ENCODE measurements at places on chromosomes 7 and 10.

DNA sequence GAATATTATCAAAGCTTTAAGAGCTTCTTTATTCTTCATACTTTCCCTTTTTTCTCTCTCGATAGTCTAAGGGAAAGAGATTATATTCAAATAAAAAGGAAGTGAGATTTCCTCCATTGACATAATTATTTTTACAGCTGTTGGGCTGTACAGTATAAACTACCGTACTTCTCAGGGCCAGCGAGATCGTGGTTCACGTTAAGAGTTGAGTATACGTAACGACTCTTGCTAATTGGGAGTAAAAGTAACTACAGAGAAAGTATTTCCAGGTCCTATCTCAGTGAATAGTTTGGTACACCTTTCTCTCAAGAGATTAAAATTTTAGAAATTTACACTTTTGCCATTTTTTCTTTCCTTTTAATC is 57.8 kb downstream of the INPP5F start:
- no peak for DNase-seq

- no peak for DNase-seq
Measured at GRCh38 chr10:101380353-101381017, 26.5 kb downstream of the BTRC start.

DNA sequence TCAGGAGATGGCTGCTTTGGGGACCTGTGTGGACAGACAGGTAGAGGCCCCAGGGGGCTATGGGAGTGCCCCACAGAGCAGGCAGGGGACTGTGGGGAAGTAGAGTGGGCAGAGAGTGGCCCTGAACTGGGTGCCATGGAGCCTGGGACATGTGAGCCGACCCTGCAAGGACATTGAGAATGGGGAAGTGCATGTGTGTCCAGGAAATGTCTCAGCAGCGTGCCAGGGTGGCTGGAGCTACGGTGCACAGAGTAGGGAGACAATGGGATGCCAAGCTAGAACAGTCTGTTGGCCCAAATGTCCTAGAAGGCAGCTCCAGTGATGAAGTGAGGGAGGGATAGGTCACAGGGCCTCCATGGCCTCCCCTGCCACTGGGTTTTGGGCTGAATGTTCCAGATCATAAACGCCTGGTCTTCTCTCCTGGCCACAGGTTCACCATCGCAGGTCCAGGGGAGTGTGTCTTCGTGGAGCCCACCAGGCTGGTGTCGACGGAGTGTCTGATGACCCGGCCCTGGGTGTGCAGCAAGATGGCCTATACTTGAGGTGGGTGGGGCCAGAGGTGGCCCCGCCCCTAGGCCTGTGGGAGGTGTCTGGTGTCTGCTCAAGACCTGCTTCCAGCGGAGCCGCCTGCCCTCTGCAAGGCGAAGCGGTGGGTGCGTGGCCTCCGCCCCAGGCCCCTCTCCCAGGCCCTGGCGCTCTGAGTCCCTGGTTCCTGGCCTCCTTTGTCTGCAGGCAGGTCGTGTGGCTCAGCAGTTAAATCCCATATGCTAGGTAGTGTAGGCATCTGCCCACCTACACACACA is 20.5 kb downstream of the CLEC2L start:
- DNase-seq = no peak

DNA sequence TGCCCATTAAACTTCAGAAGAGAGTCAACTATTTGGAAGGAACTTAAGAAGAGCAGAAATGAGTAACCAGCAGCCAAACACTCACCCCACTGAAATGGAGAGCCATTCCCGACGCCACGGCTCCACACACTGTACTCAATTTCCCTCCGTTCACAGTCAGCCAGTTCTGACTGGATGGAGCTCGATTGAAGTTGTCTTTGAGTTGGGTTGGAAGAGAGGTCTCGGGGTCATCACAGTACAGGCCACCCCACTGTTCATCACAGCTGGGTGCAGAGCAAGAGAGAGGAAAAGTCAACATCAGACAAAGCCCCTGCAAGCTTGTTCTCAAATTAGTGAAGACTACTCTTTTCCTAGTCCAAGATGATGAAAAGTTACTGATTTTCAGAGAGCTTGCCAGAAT is 75.9 kb upstream of the SLC26A5 start:
- DNase-seq = no peak

- DNase-seq = no peak
Measured at GRCh38 chr10:69466689-69467088, 15.4 kb downstream of the TSPAN15 start.

DNA sequence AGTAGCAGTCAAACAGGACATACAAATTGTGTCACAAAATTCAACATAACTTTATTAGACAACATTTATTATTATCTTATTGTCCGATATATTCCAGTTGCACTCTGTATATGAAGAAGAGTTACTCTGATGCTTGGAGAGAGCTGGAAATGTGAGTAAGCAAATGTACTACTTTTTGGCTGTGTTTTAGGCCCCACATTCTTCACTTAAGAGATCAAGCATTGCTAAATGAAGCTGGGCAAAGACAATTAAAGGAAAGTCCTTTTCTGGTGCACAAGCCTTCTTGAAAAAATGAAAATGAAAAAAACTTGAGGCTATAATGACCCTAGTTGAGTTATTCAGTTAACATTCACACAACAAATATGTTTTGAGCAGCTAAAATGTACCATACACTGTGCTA is 26.1 kb downstream of the MYPN start:
- DNase-seq = no peak

DNA sequence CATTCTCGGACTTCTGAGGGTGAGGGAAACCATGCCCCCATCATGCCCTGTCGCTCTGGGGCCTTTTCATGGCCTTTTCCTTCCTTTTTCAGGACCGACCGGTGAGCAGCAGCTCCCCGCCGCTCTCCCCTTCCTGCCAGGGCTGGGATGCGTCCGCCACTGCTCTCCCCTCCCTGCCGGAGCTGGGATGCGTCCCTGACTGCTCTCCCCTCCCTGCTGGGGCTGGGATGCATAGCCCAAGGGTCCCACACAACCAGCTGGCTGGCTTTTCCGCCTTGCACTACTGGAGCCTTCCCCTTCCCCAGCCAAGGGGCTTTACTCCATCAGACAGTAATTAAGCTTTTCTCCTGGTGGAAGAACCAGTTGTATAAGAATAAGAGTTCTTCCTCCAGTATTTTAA is 129.7 kb upstream of the COBL start:
- DNase-seq = no peak

DNA sequence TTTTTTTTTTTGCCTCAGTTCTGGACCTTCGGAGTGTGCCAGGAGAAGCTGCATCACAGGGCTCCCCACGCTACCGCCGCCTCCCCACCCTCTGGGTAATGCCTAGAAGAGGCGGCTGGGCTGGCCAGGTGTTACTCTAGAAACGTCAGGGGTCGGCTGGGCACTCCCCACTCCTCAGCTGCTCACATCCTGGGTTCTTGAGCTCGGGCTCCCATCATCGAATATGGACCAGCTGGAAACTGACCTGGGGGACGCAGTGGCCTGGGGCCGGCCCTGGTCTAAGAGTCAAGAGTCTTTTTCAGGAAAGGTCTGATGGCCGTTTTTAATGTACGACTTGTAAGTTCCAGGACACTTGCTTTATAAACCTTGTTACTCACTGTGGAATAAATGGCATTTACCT is 326.5 kb downstream of the WDR37 start:
- DNase-seq = no peak

DNA sequence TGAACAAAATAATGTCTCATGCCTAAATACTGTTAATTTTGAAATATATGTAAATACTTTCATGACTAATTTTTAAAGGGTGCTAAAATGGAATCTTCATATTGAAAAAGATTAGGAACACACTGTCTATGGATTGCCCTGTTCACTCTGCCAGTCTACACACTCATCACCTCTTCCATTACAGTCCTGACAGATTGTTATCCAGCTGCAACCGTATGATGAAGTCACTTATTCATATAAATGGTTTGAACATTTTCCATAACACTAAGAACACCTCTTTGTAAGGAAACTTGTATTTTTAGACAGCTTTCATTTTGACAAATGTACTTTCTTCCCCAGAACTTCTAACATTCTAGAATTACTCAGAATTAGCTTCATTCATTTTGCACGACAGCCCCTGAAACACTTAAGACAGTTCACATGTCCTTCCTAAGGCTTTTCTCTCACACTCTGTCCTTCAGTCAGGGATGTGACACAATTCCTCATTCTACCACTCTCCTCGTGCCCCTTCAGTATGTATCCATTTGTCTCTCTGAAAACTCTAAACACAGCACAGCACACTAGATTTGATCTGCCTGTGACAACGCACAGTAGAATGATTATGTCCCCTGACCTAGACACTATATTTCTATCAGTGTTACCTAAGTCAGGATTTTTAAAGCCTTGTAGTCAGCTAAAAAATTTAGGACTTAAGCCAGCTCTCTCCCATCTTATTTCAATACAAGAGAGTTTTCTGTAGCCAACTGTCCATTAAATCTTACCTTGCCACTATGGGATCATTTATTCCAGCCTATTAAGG is 71.9 kb downstream of the ORC5 start:
- no peak for DNase-seq

DNA sequence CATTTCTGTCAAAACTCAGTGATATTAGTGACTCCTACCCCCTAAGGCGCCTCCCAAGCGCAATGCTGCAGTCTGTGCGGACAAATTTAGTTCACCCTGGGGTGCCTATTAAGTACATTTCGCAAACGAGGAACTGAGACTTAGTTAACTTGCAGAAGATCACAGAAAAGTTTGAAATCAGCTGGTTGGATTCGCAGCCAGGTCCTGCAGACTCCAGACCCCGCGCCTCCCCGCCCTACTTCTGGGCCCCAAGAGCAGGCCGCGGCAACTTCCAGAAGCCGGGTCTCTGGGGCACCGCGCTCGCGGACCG is 588 bp downstream of the CYREN start:
- no peak for DNase-seq

DNA sequence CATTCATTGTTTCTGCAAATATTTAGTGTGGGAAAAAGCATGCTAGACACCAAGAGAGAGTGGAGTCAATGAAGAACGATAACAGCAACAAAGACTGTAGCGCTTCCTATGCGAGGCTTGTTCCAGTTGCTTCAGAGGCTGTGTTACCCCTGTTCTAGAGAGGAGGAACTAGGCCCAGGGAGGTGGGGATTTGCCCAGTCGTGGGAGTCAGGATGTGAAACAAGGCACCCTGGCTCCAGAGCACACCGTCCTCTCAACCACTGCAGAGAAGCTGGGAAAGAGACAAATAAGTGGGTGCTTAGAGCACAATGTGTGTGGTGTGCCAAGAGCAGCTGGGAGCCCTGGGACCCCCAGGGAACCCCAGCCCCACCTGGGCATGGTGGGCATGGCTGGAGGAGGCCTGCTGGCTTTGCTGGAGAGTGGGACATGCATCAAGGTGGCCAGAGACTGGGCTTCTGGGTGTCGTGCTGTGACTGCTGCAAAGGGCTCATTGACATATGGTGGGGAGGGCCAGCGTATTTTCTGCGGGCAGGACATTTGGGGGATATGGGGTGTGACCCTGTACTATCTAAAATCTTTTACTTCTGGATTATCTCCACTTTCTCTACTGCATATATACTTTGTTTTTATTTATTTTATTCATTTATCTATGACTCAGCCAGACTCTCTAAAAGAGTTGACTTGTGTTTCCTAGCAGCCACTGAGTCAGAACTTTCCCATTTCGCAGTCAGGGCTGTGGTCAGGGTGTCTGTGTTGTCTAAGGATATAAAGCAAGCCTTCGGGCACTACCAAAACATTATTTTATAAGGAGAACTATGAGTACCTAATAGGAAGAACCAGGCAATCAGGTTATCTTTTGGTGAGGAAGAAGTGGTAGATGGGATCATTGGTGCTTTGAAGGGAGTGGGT is 95.4 kb downstream of the TCF7L2 start:
- peak; percentile 86 for DNase-seq

DNA sequence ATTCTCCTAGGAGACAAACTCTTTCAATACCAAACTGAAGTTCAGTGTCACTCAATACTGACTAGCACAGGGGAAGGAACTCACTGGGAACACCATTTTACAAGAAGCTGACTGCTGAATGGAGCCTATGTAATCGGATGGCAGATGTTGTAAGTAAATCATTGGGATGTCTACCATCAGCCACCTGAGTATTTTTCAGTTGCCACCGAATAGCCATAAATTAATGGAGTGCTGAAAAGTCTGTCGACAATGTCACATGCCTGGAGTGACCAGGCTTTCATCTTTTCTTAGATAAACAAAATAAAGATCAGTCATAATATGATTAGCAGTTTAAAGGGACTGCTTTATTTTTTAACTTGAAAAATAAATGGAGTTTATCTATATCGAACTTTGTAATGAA is 145.9 kb upstream of the SEMA3E start:
- DNase-seq = no peak

- no peak for DNase-seq
Measured at GRCh38 chr7:139752148-139752547, 25.6 kb downstream of the HIPK2 start.

DNA sequence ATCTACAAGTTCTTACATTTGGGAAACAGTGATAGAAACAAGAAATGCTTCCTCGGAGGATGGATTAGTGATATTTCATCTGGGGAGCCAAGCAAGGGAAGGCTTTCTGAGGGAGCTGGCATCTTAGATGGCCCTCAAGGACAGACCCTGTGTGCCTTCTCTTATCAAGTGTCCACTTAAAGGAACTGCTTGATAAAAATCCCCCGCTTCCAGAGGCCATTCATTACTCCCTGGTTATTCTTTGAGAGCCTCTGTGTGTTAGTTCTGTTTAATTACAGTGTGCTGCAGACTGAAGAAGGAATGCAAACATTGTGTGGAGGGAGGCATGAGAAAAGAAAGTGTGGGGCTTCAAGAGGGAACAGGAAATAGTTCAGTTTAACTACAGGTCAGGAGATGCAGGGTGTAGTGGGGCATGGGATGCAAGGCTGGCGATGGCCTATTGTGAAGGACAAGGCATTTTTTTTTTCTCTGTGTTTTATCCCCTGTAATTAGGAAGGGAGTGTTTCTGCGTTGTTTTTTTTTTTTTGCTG is 145.4 kb downstream of the SNX10 start:
- DNase-seq = no peak

GRCh38 chr10:61758433-61758832 is 95.7 kb downstream of the CABCOCO1 start:
- DNase-seq = no peak

- DNase-seq = no peak
Measured at GRCh38 chr10:3131098-3131497, 41.5 kb downstream of the PITRM1 start.

GRCh38 chr7:159000070-159000469 is 143.7 kb downstream of the DYNC2I1 start:
- DNase-seq = no peak

GRCh38 chr7:114217026-114217806 is 197.4 kb upstream of the FOXP2 start:
- DNase-seq = no peak

- no peak for DNase-seq
Measured at GRCh38 chr7:34080513-34080912, 175.2 kb downstream of the BMPER start.

DNA sequence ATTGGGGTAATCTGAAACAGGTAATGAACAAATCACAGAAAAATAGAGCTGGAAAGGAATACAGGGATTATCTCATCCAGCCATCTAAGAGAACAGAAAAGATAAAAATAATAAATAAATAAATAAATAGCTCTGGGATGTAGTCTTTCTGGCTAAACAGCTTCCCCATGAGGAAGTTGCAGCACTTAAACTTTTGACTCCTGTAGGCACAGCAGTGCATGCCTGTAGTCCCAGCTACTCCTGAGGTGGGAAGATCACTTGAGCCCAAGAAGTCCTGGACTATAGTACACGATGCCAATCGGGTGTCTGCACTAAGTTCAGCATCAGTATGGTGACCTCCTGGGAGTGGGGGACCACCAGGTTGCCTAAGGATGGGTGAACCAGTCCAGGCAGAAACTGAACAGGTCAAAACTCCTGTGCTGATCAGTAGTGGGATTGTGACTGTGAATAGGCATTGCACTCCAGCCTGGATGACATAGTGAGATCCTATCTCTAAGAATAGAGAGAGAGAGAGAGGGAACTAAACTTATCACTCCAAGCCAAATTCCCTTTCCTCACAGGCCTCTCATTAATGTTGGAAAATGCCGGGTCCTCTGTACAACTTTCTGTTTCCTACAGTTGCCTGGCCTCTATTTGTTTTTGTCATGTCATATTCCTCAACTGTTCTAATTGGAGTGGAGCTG is 61.7 kb upstream of the CDK13 start:
- no peak for DNase-seq
